ENCODE measurements at places on chromosomes 7 and 10. TPM values are rescaled to one million over a fixed set of nuclear protein-coding genes. Genes with fewer than 3 reads are reported as not detected.

GRCh38 chr7:149284343-149284742 is 22.3 kb downstream of the ZNF783 start:
- no peaks in the 10 kb centered on the region for H3K27me3 ChIP-seq
- H3K36me3 ChIP-seq: peaks cover 32% of the 10 kb centered on the region
- DNase-seq: no peak

DNA sequence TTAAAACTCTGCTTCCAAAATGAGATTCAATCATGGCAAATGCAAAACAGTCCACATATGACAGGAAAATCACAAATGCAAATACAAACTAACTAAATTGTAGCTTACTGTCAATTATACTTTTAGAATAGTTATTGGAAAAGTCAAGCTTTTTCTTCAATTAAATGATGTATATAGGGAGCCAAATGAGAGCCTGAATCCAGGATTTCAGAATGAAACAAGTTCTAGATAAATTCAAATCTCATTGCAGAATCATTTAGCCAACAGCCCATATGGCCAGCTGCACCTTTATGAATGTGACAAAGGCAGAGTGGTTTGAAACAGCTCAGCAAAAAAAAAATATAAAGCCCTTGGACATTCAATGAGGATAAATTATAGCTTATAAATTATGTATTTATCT is 82.2 kb upstream of the SCIN start:
- no peak for DNase-seq
- peaks cover 8% of the 10 kb centered on the region for H3K4me1 ChIP-seq
- no peaks in the 10 kb centered on the region for H3K36me3 ChIP-seq
- no peak overlapping the region for H3K27ac ChIP-seq

GRCh38 chr7:17075601-17076255 is 193.9 kb upstream of the AGR3 start:
- peaks cover 5% of the 10 kb centered on the region for H3K4me1 ChIP-seq
- no peak overlapping the region for H3K4me3 ChIP-seq
- no peaks in the 10 kb centered on the region for H3K36me3 ChIP-seq
- DNase-seq: no peak
- H3K27me3 ChIP-seq: no peaks in the 10 kb centered on the region
- no peak overlapping the region for H3K27ac ChIP-seq

DNA sequence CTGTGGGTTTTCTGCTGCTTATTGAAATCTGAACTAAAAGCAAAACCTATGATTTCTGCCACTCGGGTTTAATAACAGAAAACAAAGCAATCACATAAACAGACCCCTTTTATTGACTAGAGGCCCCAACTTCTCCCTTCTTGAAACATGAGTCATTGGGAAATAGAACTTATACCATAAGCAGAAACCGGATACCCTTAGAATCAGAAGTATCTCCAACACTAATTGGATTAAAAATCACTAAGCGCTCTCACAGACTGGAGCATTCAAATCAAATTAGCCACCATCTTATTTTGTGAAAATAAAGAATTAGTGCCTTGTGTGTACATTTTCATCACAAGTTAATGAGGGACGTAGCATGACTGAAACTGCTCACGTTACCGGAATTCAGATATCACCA is 206.9 kb downstream of the WDR11 start:
- no peaks in the 10 kb centered on the region for H3K4me1 ChIP-seq
- H3K4me3 ChIP-seq: no peak overlapping the region
- H3K36me3 ChIP-seq: no peaks in the 10 kb centered on the region
- H3K27me3 ChIP-seq: no peaks in the 10 kb centered on the region
- DNase-seq: no peak

DNA sequence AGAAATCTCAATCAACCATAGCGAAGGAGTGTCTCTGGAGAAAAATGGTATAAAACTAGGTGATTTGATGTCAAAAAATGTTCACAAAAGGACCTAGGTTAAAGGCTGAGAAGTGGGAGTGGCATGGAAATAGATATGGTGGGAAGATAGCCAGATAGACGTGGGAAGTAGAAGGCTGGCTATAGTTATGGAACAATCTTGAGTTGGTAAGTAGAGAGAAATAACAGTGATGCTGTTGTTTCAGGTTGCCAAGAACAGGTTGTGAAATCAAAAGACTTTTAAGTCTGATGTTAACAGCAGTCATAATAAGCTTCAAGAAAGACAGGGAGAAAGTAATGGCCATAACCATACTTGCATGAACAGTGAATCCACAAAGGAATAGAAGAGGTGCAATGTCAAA is 106.1 kb upstream of the RSU1 start:
- DNase-seq: no peak
- H3K4me1 ChIP-seq: no peaks in the 10 kb centered on the region
- no peaks in the 10 kb centered on the region for H3K27me3 ChIP-seq
- no peaks in the 10 kb centered on the region for H3K36me3 ChIP-seq

- H3K4me1 ChIP-seq: no peaks in the 10 kb centered on the region
- H3K27ac ChIP-seq: no peak overlapping the region
- no peak overlapping the region for H3K4me3 ChIP-seq
- no peak for DNase-seq
- H3K27me3 ChIP-seq: peaks cover 79% of the 10 kb centered on the region
- no peaks in the 10 kb centered on the region for H3K36me3 ChIP-seq
These were observed 162.0 kb upstream of the FAM13C start for GRCh38 chr10:59524348-59524747.

DNA sequence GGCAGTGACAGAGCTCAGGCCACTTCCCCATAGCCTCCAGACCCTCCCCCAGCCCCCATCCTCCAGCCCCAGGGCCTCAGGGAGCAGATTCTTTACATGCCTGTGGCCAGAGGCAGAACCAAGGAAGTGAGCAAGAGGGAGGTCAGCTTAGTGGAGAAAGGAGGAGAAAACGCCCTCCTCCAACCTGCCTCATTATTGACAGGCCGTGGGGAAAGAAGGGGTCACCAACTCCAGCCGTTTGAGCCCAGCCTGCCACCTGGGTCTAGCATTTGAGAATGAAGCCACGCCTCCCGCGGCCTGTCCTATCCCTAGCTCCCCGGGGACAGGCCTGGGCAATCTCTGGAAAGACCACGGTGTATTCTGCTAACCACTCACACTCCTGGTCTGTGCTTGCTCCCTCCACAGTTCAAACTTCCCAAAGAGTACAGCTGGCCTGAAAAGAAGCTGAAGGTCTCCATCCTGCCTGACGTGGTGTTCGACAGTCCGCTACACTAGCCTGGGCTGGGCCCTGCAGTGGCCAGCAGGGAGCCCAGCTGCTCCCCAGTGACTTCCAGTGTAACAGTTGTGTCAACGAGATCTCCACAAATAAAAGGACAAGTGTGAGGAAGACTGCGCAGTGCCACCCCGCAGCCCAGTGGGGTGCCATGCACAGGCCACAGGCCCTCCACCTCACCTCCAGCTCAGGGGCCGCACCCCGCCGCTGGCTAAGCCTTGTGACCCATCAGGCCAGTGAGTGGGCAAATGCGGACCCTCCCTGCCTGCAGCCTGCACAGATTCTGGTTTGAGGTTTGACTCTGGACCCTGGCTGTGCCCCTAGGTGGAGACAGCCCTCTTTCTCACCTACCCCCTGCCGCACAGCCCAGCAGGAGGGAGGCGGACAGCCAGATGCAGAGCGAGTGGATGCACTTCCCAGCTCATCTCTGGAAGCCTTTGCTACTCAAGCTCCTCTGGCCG is 14.3 kb upstream of the TRIM8 start:
- H3K4me1 ChIP-seq: peaks cover 75% of the 10 kb centered on the region
- H3K4me3 ChIP-seq: no peak overlapping the region
- H3K36me3 ChIP-seq: peaks cover 13% of the 10 kb centered on the region

DNA sequence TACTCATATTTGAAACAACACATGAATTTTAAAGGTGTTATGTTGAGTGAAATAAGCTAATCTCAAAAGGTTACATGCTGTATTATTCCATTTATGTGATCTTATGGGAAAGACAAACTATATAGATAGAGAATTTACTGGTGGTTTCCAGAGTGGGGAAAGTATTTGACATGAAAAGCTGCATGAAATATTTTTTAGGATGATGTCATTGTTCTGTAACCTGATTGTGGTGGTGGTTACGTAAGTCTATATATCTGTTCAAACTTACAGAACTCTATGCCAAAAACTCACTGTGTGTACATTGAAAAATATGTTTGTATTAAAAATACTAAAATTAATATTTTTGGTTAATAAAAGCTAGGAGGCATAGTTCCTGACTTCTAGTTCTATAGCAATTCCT is 453.0 kb downstream of the SORCS3 start:
- H3K27me3 ChIP-seq: no peaks in the 10 kb centered on the region
- DNase-seq: no peak
- H3K36me3 ChIP-seq: no peaks in the 10 kb centered on the region
- no peaks in the 10 kb centered on the region for H3K4me1 ChIP-seq
- no peak overlapping the region for H3K4me3 ChIP-seq

GRCh38 chr7:126079151-126079550 is 1149.5 kb upstream of the POT1 start:
- H3K27ac ChIP-seq: no peak overlapping the region
- H3K27me3 ChIP-seq: no peaks in the 10 kb centered on the region
- DNase-seq: no peak
- no peak overlapping the region for H3K4me3 ChIP-seq

DNA sequence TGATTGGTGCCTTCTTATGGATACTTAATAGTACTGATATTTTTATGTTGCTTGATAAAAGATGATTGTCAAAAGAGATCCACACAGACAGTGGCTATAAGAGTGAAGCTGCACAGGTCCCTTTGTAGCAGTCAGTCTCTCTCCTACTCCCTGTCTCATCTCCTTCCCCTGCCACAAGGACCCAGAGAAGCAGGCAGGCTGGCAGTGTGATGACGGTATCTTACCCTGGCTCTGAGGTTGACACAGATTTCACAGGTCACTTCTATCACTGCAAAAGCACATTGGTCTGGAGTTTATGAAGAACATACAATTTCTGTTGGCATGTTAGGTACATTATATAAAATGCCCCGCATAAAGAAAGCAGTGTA is 64.4 kb upstream of the AHR start:
- H3K4me1 ChIP-seq: peaks cover 90% of the 10 kb centered on the region
- DNase-seq: peak; percentile 40
- peak overlapping the region; percentile 96 for H3K27ac ChIP-seq

DNA sequence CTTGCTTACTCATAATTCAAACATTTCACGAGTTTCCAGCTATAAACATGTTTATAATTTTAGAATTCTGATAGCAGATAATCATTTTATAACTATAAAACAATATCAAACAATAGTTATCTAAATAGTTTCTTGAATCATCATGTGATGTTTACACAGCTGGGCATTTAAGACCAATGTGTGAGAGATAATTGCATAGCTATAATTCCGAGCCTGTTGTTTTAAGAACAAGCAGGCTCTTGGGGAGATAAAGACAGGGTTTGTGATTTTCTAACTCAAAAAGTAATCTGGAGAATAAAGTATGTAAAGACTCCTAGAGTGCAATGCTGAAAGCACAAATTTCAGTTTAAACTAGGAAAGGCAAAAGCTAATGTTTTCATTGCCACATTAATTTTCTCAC is 331.2 kb downstream of the LRRTM3 start:
- H3K36me3 ChIP-seq: no peaks in the 10 kb centered on the region
- DNase-seq: no peak
- H3K4me3 ChIP-seq: no peak overlapping the region
- H3K27me3 ChIP-seq: no peaks in the 10 kb centered on the region

GRCh38 chr7:27647046-27647445 is 15.6 kb downstream of the HIBADH start:
- H3K27me3 ChIP-seq: no peaks in the 10 kb centered on the region
- no peak overlapping the region for H3K27ac ChIP-seq
- no peak overlapping the region for H3K4me3 ChIP-seq

GRCh38 chr10:119079599-119080520 is 757 bp downstream of the EIF3A start:
- peak overlapping the region; percentile 98 for H3K27ac ChIP-seq
- peaks cover 45% of the 10 kb centered on the region for H3K36me3 ChIP-seq
- DNase-seq: peak; percentile 73
- peak overlapping the region; percentile 96 for H3K4me3 ChIP-seq

- H3K4me3 ChIP-seq: no peak overlapping the region
- H3K36me3 ChIP-seq: peaks cover 19% of the 10 kb centered on the region
These were observed 53.3 kb upstream of the PPIF start for GRCh38 chr10:79293841-79294581.

DNA sequence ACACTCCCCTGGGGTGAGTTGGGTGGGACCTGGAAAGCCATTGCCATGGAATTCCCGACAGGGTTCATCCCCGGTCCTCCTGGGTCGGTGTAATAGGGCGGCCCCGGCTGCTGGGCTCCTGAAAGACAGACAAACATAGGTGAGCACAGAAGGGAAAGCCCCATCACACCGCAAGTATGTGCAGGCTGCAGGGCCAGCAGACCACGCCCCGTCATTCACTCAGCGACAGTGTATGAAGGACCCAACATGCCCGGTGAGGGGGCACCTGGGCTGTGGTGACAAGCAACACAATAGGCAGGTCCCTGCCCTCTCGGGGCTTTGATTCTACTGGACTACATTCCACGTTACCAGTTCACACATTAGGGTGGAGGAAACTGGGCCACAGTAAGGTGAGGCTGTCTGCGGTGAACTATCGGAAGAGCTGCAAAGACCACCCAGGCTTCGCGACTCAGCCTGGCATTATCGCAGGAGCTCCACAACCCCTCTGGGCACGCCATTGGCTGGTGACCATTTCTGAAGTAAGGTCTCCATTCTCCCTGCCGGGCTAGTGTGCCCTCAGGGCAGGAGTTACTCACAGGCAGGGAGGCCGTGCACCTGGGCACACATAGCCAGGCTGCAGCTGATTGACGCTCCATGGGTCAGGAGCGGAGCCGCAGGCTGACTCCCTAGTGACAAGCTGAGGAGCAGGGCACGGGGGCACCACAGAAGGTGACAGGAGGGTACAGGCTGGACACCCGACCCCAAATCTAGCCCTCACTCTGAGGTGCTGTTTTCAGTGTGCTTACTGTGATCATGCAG is 99.2 kb downstream of the VOPP1 start:
- H3K4me1 ChIP-seq: no peaks in the 10 kb centered on the region
- no peak overlapping the region for H3K27ac ChIP-seq
- H3K36me3 ChIP-seq: no peaks in the 10 kb centered on the region
- DNase-seq: no peak
- H3K4me3 ChIP-seq: no peak overlapping the region

DNA sequence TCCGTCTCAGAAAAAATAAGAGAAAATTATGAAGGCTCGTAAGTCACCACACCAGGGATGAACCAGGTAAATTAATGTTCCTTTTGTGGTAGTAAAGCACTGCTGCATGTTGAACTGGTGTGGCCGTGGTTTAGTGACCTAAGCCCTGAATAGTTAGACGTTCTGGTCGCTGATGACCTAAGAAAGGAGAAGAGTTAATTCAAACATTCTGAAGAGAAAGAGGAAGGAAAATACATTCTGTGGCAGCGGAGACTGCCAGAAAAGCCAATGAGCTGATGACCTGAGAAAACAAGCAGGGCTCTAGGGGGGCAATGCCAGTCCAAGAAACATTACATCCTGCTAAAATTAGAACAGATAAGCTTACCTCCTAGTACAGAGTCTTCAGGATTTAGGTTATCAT is 17.5 kb downstream of the DNAJC9 start:
- H3K27me3 ChIP-seq: no peaks in the 10 kb centered on the region
- no peaks in the 10 kb centered on the region for H3K4me1 ChIP-seq
- no peak overlapping the region for H3K4me3 ChIP-seq
- peak overlapping the region; percentile 46 for H3K27ac ChIP-seq
- DNase-seq: no peak

- H3K27ac ChIP-seq: peak overlapping the region; percentile 92
- H3K27me3 ChIP-seq: no peaks in the 10 kb centered on the region
- H3K36me3 ChIP-seq: peaks cover 75% of the 10 kb centered on the region
- peak; percentile 67 for DNase-seq
These were observed 85.6 kb upstream of the CAPZA2 start for GRCh38 chr7:116776610-116777289.

FAM131B gene
- 0.19 TPM for total RNA-seq

SLC25A40 gene
- total RNA-seq: 19.1 TPM

SPDYE11 gene
- total RNA-seq: not detected

COL1A2 gene
- not detected for total RNA-seq

NPSR1 gene
- total RNA-seq: not detected

NCAPG2 gene
- 81.7 TPM for total RNA-seq

PPP1R3C gene
- total RNA-seq: 5.5 TPM

LIPN gene
- total RNA-seq: not detected

CUBN gene
- 0.27 TPM for total RNA-seq

CPED1 gene
- total RNA-seq: 0.76 TPM

All from Calu3 (cell line).